Kidney (tissue), 22 donors: ENCODE measurements at places on chromosomes 6 and 20. TPM values are rescaled to one million over a fixed set of nuclear protein-coding genes. Genes with fewer than 3 reads are reported as not detected.

The GPR6 gene
- not detected for polyA plus RNA-seq

The CST7 gene
- 1.4 TPM for polyA plus RNA-seq

GRCh38 chr6:21185861-21186478 lies 407.6 kb upstream of the SOX4 start:
- DNase-seq, result no peak

DNA sequence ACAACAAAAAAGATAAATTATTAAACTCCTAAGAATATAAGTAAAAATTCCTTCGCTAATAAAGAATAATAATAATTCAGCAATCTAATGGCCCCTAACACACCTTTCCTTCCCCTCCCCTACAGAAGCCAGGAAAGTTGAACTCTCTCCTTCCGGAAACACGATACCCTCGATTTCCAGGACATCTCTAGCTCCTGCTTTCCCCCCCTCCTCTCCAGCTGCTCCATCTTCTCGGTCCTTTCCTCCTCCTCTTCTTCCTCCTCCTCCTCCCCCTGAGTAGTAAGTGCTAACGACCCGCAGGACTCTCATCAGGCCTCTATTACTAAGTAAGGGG lies 603 bp downstream of the TASP1 start:
- no peak for DNase-seq
